Lung microvascular endothelial cell (primary cell): ENCODE measurements at places on chromosomes 2 and 18. TPM values are rescaled to one million over a fixed set of nuclear protein-coding genes. Genes with fewer than 3 reads are reported as not detected.

Gene POTEJ
- 0.22 and 0.60 TPM in 2 replicates for total RNA-seq

Gene ITGB6
- total RNA-seq: not detected in 2 replicates

Gene MAP2
- 0.79 and 8.1 TPM in 2 replicates for total RNA-seq

Gene SLC11A1
- under 0.01 and 0.20 TPM in 2 replicates for total RNA-seq

Gene RAB27B
- total RNA-seq: under 0.01 TPM in 1 of 2 replicates, not detected in the other

Gene MERTK
- total RNA-seq: 13.9 and 21.6 TPM in 2 replicates

Gene SERPINB12
- total RNA-seq: not detected in 2 replicates

Gene NOL4
- not detected in 2 replicates for total RNA-seq

Gene TSPYL6
- not detected in 2 replicates for total RNA-seq

Gene NEUROD1
- total RNA-seq: not detected in 2 replicates

Gene CRYGC
- total RNA-seq: not detected in 2 replicates

Gene ACTG2
- total RNA-seq: not detected in 2 replicates

DNA sequence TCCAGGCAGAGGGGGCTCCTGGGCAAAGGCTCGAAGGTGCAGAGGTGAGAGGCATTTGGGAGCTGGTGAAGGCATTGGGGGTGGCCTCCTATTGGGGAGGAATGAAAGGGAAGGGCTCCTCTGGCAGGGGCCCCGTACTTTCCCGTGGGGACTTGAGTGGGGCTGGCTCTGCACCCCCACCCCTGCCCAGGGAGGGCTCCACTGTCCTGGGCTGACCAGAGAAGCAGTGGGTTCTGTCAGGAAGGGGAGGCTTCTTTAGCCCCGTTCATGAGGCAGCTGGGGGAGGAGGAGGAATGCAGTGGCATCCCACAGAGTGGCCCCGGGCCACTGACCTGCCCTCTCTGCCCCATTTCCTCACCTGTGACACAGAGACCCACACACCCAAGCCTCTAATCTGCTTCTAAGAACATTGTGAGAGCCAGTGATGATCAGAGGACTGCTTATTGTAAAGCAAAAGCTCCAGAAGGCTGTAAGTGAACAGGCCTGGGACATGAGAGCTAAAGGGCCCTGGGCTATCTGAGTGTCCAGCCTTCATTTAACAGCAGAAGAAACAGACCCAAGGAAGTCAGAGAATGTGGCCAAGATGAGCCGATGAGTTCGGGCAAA lies 38.6 kb upstream of the GPAT2 start:
- no peak for DNase-seq

- DNase-seq: no peak
Measured at GRCh38 chr2:224670203-224670602, 46.0 kb downstream of the CCDC195 start.

GRCh38 chr2:64017811-64018700 lies 1.2 kb downstream of the VPS54 start:
- peak; percentile 39 for DNase-seq

DNA sequence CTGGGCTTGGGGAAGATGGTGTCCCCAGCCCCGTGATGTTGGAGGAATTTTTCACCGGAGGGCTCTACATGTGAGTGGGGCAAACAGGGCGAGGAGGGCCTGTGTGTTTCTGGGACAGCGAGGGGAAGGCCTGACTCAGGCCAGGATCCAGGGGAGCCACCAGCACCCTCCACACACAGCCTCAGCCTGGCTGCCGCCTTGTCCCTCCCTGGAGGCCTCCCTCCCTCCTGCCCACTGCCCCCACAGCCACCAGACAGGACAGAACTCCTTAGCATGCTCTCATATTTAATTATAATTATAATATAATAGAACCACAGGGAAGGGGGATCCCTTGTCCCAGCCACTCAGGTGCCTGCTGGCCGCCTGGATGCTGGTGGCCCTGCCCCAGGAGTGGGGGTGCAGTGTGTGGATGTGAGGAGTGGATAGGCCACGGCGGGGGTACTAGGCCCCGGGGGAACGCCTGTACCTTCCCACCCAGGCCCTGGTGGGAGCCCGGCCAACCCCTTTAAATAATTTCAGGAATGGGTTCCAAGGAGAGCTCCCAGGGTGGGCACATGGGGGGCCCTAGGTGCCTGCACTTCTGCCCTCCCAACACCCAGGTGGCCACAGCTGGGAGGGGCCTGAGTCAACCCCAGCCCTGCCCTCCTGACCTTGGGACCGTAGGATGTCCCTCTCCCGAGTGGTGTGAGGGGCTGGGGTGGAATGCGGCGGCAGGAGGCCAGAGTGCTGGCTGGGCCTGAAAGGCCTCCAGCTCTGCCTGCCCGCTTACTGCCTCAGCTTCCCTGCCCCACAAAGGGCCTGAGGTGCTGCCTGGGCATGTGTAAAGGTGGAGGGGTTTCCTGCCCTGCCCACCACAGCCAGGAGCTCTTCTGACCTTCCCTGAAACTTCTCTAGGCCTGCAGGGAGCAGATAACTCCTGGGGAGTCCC lies 8.8 kb downstream of the PDCD1 start:
- DNase-seq: no peak

GRCh38 chr2:120738117-120738516 lies 2.4 kb downstream of the GLI2 start:
- no peak for DNase-seq

DNA sequence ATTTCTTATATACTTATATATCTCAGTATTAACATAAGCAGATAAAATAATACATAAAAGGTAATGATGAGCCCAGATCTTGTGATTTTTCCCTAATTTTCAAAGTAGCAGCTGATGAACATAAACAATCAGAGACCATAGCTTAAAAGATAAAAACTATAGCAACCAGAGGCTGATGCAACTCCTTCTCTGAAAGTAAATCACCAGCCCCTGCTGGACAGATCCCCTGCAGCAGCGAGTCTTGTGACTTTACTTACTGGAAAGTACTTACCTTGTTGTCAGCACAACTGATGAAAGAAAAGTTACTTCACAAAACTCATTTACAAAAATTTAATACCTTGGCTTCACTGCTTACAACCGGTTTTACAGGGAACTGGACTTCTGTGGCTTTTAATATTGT lies 67.3 kb downstream of the GORASP2 start:
- DNase-seq: no peak

DNA sequence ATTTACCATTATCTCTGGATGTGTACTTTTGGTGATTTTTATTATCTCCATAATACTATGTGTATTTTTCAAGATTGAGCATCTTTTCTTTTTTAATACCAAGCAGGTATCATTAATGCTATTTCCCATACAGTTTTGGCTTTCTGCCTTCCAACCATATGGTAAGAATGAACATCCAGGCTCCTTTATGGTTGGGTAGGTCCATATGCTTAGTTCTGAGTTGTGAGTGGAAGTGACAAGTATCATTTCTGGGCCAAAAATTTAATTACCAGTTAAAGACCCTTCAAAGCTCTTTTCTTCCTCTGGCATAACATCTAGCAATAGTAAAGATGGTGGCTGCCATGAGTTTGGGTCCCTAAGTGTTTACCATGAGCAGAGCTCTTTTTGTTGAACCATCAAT lies 4.3 kb upstream of the RBM43 start:
- no peak for DNase-seq

DNA sequence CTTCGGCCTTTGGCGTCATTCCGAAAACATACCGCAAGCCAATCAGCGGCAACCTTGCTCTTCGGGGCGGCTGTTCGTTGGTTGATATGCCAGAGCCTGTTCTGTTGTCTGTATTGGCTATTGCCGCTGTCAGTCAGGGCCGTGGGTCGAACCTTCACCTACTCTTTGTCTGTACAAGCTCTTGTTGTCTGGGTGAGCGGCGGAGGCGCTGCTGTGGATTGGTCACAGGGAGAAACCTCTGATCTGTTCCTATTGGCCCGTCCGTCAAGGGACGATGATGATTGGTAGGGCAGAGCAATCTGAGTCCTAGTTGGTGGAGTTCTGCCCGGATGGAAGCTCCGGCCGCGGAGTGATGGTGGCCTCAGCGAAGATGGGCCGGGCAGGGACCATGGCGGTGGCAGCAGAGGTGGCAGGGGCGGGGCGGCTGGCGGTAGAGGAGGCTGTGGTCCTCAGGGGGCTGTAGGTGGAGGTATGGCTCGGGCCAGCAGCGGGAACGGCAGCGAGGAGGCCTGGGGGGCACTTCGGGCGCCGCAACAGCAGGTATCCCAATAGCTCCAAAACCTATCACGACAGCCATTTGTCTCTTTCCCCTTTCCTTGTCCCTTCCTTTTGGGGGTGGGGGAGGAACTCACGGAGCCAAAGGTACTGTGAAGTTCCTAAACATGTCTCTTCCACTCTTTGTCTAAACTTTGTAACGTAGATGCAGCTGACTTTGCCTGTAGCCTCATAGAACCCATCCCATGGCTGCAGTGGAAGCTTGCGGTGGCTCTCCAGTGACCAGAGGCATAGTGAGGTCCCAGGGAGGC lies at the start of gene WBP1:
Gene WBP1, plus strand, starts transcription at position 307 of the 806 bp plus-strand sequence. Its CDS starts 165 bp downstream, at position 472.
- DNase-seq: peak; percentile 100

DNA sequence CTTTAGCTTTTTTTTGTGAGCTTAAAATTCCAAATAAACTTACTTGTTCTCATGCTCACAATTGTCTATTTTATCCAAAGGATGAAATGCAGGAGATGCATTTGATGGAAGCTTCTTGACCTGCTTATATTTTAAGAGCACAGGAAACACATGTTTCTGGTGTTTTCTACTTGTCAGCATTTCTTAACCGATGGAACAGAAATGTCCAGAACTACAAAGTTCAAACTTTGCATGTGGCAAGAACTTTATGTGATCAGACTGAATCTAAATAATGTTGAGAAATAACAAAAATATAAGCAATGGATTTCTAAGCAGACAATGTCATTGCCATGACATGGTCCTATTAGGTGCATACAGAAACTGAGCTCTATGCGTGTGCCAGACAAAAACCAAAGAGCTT lies 9.9 kb upstream of the CTLA4 start:
- no peak for DNase-seq

DNA sequence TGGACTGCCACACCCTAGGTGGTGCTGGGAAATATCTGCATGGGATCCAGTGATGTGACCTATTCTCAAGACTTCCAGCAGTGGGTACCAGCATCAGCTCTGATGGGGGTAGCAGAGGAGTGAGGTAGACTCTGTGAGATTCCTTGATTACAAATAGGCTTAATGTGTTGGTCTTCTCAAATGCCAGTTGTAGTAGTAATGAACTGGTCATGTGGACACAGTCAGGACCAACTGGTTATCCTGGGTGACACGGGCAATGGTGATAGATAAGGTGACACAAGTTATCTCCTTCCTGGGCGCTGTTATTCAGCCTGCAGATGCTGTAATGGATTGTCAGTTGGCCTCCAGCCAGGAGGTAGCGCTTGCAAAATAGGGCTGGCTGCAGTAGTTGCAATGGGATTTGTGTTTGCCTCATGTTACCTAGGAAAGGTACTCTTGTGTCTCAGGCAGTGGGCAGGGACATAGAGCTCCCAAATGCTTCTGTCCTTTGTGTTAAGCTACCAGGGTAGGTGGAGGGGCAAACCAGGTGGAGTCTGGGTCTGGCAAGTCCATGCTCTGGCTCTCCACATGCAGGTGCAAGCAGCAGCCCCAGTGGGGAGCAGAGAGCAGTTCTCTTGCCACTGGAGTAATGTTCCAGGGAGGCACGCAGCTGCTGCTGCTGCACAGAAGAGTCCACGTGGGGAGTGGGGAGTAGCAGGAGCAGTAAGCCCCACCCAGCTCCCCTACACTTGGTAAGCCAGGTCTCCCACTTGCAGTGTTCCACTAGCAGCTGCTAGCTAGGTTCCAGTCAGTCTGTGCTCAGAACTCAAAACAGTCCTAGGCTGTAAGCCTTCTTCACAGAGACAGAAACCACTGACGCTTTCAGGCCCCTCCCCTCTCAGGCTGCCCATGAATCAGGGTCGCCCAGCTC lies 505.4 kb upstream of the DDX18 start:
- no peak for DNase-seq

DNA sequence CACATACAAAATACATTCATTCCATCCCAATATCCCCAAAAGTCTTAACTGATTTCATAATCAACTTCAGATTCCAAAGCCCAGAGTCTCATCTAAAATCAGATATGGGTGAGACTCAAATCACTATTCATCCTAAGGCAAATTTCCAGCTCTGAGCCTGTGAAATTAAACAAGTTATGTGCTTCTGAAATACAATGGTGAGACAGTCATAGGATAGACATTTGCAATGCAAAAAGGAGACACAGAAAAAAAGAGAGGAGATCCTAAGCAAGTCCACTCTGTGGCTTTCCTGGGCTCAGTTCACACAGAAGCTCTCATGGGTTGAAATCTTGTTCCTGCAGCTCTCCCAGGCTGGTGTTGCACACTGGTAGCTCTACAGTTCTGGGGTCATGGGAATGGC lies 18.3 kb downstream of the ZNF892 start:
- no peak for DNase-seq

DNA sequence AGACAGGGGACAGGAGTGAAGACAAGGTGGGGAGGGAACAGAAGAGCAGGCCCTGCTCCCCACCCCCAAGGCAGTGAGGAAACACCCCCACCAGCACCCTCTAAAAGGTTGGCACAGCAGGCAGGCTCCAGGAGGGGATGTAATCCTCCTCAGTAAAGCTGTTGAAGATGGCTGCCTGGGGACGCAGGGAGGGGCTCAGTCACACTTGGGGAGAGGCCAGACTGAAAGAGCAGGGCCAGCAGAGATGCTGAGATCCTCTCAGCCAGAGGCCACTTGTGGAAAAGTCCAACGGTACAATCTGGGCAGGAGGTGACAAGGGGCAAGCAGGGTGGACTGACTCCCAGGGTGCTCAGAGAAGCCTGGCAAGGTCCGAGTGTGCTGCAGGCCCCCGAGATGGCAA lies 154.8 kb upstream of the ID2 start:
- DNase-seq: no peak

GRCh38 chr2:3343012-3343411 lies 34.6 kb downstream of the EIPR1 start:
- no peak for DNase-seq

DNA sequence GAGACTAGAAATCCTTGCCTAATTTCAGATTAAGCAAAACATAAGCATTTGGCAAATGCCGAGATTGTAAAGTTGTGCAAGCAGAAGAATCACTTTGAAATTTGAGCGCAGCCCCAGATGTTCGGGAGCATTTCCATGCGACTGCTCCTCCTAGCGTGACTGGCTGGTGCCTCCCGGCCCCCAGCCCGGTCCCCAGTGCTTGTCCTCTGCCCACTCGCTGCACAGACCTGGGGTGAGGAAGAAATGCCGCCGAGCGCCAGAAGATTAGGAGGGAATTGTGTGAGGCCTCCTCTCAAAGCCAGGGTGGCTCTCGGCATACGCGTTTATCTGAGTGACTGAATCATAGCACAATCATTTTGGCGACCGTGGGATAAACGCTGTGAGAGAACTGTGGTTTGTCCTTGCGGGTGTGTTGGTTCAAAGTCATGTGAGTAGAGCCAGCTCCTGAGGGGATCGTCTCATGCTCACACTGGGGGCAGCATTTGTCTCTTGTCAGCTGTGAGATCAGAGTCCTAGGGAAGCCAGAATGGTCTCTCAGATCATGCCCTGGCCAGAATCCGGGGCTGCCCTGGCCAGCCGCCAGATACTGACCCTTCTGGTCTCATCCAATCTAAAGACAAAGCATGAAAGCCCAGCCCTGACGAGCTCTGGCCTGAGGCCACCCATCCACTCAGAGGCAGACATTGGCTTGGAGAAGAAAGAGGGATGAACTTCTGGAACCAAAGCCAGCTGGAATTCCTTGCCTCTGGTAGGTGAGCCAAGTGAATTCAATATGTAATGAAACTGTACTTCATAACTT lies 189.3 kb downstream of the SH3RF3 start:
- no peak for DNase-seq

GRCh38 chr2:23571527-23572282 lies 186.7 kb downstream of the KLHL29 start:
- peak; percentile 59 for DNase-seq

GRCh38 chr2:36618381-36618780 lies 20.4 kb upstream of the FEZ2 start:
- peak; percentile 78 for DNase-seq

GRCh38 chr2:168613551-168613950 lies 157.5 kb downstream of the CERS6 start:
- peak; percentile 52 for DNase-seq

GRCh38 chr2:72718876-72719275 lies 107.0 kb downstream of the EXOC6B start:
- no peak for DNase-seq

- DNase-seq: no peak
Measured at GRCh38 chr2:204686406-204686805, 141.1 kb downstream of the PARD3B start.
